Activated CD4-positive, alpha-beta memory T cell treated with anti-CD3 and anti-CD28 coated beads for 36 hours (primary cell): ENCODE measurements at places on chromosomes 5 and 9. TPM values are rescaled to one million over a fixed set of nuclear protein-coding genes. Genes with fewer than 3 reads are reported as not detected.
A peak's percentile ranks its signal among the peaks of the same experiment; 100 is the strongest.

DNA sequence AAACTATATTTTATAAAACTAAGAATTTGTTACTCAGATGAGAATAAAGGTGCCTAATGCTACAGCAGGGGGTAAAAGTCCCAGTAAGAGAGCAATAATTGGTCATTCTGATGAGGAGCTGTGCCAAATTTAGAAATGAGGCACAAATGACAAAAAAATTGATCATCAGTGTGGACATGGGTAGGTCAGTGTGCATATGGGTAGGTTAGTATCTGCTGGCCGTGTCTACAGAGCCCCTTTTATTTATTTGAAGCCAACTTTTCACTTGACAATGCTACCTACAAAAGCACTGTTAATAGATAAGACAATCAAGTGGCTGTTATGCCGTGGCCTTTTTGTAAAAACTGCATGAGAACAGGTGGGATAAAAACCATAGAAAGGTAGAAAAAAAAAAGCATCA lies 454.6 kb downstream of the RAB3C start:
- H3K27ac ChIP-seq, result peak overlapping the region; percentile 87
- peak overlapping the region; percentile 82 for H3K4me3 ChIP-seq
- H3K36me3 ChIP-seq, result peaks cover 41% of the 10 kb centered on the region
- peaks cover 56% of the 10 kb centered on the region for H3K4me1 ChIP-seq
- no peak for DNase-seq
- no peaks in the 10 kb centered on the region for H3K27me3 ChIP-seq

GRCh38 chr9:69009708-69010107 lies 4.2 kb downstream of the PRKACG start:
- H3K4me3 ChIP-seq, result no peak overlapping the region
- DNase-seq, result no peak
- no peaks in the 10 kb centered on the region for H3K36me3 ChIP-seq
- H3K27ac ChIP-seq, result no peak overlapping the region

DNA sequence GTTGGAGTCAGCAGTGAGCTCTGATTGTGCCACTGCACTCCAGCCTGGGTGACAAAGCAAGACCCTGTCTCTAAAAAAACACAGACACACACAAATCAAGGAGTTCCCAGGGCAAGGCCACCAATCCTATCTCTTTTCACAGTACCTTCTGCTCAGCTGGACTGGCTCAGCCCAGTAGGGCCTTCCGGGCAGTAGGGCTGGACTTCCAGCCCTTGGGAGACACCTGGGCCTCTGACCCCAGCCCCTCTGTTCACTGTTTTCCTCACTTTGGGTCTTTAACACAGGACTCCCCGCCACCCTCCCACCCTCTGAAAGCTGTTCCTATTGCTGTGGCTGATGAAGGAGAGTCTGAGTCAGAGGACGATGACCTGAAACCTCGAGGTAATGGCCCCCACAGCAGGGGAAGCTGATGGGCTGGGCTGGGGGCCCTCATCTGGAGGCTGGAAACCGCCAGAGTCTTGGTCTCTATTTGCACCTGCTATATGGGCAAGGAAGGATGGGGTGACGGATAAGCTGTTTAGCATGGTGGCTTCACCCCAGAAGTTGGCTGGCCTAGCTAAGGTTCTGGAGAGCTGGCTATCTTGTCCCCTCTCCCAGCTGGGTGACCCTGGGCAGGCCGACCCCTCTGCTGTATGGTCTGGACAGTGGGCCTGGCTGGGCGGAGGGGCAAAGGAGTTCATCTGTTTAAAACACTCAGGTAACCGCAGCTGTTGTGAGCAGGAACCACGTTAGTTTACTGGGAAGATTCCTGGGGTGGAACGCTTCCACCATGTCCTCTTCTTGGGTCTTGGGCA lies 25.6 kb downstream of the USP20 start:
- H3K4me3 ChIP-seq, result no peak overlapping the region
- DNase-seq, result peak; percentile 67
- peak overlapping the region; percentile 89 for H3K27ac ChIP-seq
- peaks cover 52% of the 10 kb centered on the region for H3K4me1 ChIP-seq
- no peaks in the 10 kb centered on the region for H3K27me3 ChIP-seq

DNA sequence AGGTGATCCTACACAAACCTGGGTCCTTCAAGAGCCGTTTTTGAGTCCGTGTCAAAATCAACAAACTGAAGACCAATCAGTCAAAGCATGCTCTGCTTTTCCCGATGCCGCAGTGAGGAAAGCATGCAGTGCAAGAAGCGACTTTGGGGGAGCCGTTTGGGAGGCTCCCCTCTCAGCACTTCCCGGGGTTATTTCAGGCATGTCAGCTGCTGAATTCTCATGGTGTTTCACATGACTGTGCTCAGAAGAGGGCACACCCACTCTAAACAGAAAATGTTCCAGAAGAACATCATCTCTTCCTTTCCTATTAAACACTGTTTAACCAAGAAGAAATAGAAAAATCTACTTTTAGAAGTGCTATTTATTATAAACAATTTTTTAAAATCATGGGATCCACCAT lies 125.5 kb downstream of the EPB41L4A start:
- H3K4me1 ChIP-seq, result no peaks in the 10 kb centered on the region
- no peaks in the 10 kb centered on the region for H3K36me3 ChIP-seq
- no peak overlapping the region for H3K27ac ChIP-seq
- DNase-seq, result no peak

GRCh38 chr9:98571643-98572042 lies 137.1 kb downstream of the GABBR2 start:
- H3K4me3 ChIP-seq, result no peak overlapping the region
- no peak for DNase-seq
- no peak overlapping the region for H3K27ac ChIP-seq
- H3K27me3 ChIP-seq, result peaks cover 5% of the 10 kb centered on the region

GRCh38 chr9:34717996-34718614 lies 8.2 kb upstream of the CCL21 start:
- H3K27ac ChIP-seq, result no peak overlapping the region
- H3K27me3 ChIP-seq, result peaks cover 11% of the 10 kb centered on the region
- no peak for DNase-seq
- H3K4me3 ChIP-seq, result no peak overlapping the region

GRCh38 chr5:118883362-118883761 lies 105.0 kb downstream of the DTWD2 start:
- peaks cover 4% of the 10 kb centered on the region for H3K36me3 ChIP-seq
- no peak overlapping the region for H3K27ac ChIP-seq
- DNase-seq, result no peak
- H3K4me1 ChIP-seq, result no peaks in the 10 kb centered on the region
- no peak overlapping the region for H3K4me3 ChIP-seq

The CCIN gene
- total RNA-seq, result not detected

The CTNND2 gene
- total RNA-seq, result not detected
